ENCODE measurements at places on chromosomes 5 and 9.

- DNase-seq = no peak
These were observed 21.1 kb upstream of the PDZD2 start for GRCh38 chr5:31617867-31618266.

DNA sequence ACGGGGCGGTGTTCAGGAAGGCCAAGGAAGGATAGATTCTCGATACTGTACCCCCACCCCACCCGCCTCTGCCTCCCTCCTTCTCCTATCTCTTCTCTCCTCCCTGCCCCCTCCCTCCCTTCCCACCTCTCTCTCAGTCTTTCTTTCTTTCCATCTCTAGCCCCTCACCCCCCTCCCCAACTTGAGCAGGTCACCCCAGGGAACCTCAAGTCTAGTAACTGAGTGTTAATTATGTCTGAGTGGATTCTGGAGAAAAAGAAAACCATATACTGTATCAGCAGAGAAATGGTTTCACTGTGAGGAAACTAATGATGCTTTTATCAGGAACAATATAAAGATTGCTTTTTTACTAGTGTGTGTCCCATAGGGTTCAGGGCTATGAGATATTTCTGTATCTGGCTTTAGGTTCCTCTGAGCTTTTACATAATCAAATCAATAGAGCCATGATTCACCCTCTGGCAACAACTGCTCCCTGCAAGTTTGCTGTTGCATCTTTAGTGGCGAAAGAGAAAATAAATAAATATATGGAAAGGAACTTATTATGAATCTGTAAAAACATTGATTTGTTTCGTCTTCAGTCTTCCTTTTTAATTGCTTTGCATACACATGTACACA is 639.7 kb downstream of the CCDC171 start:
- no peak for DNase-seq

DNA sequence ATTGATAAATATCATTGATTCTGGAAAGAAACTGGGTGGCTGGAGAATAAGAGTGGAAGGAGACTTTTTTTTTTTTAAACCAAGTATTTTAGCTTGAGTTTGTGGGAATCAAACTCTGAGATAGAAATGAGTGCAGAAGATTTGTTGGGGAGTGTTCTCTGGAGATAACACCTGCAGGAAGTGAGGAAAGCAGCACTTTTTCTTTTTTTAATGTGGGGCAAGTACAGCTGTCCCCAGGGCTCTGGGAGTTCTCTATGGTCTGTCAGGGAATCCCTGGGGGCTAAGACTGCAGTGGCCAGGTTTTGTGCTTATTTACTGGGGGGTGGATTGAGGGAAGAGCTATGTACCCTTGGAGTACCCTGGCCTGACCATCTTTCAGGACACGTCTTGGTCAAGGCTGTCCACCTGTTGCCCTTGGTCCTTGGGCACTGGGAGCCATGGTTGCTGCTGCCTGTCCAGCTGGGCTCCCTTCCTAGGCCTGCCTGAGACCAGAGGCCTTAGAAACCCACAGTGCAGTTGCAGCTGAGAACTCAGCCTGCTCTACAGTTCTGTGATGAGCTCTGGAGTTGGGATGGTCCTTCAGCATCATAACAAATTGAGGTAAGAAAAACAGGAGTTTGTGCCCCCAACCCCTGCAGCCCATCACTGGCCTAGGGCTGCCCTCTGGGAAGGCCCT is 85.8 kb downstream of the PHAX start:
- peak; percentile 24 for DNase-seq

- DNase-seq = peak; percentile 64
These were observed 3.0 kb downstream of the FAM78A start for GRCh38 chr9:131273146-131273855.

DNA sequence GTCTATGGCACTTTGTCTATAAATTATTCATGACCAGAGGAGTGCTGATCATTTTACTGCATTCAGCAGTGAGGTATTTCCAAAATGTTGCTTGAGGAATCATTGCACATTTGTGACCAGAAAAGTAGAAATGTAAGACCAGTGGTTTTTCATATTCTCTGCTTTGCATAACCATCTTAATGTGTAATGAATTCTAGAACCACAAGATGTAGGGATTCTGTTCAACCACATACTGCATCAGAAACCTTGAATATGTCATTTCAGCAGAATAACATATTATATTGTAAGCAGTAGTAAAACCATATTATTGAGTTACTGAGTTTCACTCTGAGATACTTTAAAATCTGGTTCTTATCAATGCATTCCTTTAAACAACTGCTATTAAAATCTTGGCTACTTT is 1243.4 kb downstream of the MAT2B start:
- no peak for DNase-seq

DNA sequence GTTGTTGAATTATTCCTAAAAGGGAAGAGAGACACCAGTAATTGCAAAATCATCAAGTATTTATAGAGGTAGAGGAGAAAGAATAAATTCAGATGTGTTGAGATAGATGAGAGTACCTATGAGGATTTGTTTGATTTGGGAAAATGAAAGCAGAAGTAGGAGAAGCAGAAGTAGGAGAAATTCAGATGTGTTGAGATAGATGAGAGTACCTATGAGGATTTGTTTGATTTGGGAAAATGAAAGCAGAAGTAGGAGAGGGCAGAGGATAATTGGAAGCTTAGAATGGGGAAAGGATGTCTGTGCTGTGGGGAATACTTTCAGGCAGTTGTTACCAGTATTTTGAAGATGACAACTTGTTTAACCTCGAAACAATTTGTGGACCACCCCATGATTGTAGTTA is 35.1 kb upstream of the ZCCHC7 start:
- DNase-seq = no peak
